ENCODE measurements at places on chromosomes 4 and X.

- no peak for DNase-seq
Observed at GRCh38 chr4:85522277-85522676, 47.3 kb downstream of the ARHGAP24 start.

DNA sequence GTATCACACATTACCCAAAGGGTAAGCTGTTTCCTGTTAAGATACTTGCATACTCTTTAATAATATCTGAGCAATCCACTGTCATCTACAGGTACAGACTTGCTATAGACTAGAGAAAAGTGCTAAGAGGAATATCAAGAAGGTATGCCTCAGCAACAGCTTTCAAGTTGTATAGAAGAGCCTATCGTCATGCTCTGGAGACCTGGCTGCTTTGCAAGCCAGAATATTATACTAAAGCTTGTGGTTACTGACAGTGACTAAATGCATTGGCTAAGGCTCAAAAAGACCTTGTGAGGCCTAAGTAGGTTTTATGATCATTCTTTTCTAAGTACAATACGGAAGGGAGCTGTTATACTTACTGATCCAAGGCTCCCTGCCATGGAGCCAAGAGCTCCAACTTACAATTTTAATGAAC, 11.3 kb downstream of the LAMP2 start:
- no peak for DNase-seq

GRCh38 chrX:149097786-149098185, 407.3 kb downstream of the IDS start:
- DNase-seq, result no peak

GRCh38 chr4:1166509-1167243, 5.7 kb downstream of the SPON2 start:
- no peak for DNase-seq

DNA sequence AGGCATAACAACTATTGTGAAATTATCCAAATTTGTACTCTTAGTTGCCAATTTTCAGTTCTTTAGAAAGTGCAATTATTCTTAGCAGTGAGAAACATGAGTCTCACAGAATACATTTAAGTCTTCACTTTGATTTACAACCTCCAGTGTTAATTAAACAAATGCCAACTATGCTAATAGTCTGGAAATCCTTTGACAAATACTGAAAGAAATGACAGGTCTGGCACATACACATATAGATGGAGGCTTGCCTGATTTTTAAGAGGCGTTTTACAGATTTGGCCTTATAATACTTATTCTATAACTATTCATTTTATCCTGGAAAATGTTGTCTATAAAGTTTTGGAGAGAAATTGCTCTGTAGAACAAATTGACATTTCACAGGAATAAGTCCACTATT, 320.1 kb downstream of the TRIML1 start:
- no peak for DNase-seq

DNA sequence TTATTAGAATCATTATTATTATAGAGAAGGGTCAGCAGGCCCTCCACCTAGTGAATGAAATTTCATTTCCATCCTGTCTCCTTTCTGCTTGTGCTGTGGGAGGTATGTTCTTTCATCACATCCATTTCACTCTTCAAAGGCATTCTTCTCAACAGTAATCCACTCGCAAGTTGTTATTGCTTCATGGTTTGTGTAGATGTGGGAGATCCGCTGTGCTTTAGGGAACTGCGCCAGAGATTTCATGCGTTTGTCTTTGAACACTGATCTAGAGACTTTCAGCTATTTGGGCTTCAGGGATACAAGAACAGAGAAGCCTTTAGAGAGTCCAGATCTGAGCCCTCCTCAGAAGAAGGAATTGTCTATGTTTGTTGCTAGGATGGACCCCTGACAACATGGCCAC, 53.5 kb upstream of the PUDP start:
- peak; percentile 49 for DNase-seq

DNA sequence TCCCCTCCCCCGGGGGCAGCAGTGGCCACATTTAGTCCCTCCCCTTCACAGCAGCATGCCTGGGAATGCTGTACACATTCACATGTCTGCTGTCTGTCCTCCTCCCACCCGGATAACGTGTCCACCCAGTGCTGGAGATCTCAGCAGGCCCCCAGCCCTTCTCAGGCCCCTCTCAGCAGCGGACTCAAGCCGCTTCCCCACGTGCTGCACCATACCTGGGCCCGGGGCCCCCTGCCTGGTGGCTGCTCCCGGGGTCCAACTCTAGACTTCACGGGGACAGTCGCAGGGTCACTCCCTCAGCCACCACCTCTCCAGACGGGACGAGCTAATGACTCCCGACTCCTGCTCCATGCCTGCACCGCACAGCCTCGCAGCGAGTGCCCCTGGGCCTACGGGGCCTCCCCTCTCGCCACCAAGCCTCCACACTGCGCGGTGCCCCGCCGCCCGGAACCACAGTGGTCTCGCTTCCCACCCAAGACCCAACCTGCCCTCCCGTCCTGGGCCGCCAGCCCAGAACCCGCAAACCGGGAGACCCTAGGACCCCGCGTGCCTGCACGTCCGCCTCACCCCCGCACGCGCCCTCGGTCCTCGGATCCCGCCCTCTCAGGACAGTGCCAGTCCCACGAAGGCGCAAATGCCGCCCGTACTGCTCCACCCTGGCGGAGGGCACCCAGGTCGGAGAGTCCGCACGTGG, 1.3 kb upstream of the PCGF3 start:
- DNase-seq, result no peak

DNA sequence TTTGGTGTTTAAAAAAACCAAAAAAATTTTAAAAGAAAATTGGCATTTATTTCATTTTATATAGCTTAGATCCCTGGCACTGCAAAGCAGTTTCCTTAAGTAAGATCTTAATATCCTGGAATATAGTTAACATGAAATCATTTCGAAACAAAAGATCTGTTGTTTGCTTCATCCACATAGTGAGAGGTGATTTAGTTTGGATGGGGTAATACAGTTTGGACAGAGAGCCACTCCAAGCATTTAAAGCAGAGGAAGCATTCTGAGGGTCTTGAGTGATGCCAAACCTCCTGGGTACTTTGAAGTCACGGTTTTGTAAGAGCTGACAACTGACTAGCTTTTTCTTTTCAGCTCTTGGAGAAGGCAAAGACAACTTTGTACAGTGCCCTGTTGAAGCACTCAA, 28.7 kb downstream of the NOCT start:
- DNase-seq, result no peak

- DNase-seq, result no peak
Observed at GRCh38 chr4:182367153-182367552, 124.0 kb downstream of the TENM3 start.

GRCh38 chrX:110056419-110056818, 53.5 kb downstream of the TMEM164 start:
- DNase-seq, result no peak

DNA sequence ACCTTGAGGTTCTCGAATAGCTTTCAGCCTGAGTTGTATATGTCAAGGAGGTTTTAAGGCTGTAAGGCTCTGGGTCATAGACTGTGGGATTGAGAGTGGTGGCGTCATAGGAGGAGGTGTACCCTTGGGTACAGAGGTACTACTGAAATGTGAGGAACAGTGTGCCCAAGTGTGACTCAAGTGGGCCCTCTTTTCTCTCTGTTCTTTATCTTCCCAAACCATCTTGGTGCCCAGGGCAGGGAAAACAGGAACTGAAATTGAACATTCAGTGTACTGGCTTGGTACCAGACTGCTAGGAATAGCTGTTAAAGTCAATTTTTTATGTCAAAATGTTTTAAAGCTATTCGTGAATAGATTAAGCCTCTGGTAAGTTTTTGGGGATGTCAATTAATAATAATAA, 136.2 kb upstream of the RPS6KA3 start:
- no peak for DNase-seq

DNA sequence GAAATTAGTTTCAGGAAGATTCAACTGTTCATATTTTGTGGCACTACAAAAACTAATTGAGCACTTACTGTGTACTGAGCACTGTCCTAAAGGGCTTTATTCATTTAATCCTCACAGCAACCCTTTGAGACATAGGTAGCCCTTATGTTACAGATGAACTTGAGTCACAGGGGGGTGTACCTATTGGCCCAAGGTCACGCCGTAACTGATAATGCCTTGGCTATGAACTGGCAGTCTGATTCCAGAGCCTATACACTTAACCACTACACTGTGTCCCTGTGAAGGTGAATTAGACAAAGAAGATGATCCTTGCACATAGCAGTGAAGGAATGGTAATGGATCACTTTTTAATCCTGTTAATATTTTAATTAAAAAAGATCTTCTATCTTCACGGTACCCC, 12.0 kb downstream of the TMEM165 start:
- DNase-seq, result no peak

- no peak for DNase-seq
Observed at GRCh38 chrX:10656214-10656613, 35.8 kb upstream of the MID1 start.

- DNase-seq, result no peak
Observed at GRCh38 chr4:66429276-66429675, 759.0 kb upstream of the EPHA5 start.

DNA sequence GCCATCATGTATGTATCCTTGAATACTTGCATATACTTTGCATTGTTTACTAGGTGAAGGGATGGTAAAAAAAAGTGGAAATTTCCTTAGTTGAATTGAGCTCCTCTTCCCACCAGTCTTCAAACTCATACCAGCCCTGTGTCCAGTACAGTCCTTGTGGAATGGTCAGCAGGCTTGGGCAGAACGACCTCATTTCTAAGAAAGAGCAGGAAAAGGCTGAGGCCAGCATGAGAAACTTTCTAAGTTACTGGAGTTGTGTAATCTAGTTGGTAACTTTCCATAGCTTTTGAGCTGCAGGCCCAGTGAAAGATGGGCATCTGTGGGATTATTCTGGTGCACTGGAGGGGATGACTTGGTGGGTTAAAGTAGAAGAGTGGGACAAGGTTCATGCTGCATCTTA, 87.6 kb downstream of the DCUN1D4 start:
- DNase-seq, result no peak

- DNase-seq, result no peak
Observed at GRCh38 chrX:7985568-7985967, 58.4 kb upstream of the PNPLA4 start.

DNA sequence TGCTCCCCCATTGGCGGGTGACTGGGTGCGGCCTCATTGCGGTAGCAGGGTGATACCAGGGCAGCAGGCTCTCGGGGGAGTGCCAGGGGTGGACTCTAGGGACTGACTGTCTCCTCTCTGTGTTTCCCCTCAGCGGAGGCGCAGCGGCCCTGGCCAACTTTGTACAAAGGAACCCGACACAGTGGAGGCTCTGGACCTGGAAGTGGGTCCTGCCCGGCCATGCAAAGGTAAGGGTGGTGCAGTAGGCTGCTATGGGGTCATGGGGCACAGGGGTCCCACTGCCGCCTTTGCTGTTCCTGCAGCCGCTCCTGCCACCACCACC, 16.3 kb downstream of the SULT1B1 start:
- DNase-seq, result no peak

DNA sequence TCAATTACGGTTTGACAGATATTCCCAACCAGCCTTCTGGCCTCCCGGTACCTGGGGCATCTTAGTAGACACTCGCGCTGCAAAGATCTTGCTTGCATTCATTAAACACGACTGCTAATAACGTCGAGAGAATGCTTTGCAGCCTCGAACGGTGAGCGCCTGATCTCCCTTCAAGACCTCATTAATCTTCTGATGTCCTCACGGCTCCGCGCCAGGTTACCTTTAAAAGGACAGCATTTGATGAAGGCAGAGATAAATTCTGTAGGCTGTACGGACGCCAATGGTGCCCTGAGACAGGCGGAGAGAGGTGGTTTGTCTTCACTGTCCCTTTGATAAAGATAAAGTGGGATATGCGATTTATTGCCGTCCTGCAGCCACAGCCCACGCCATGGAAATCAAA, 64.2 kb downstream of the SHOX start:
- DNase-seq, result no peak

GRCh38 chr4:30537456-30537855, 182.7 kb upstream of the PCDH7 start:
- peak; percentile 9 for DNase-seq

- DNase-seq, result no peak
Observed at GRCh38 chr4:20178902-20179576, 72.7 kb upstream of the SLIT2 start.

GRCh38 chrX:50747471-50747900, 66.5 kb downstream of the SHROOM4 start:
- peak; percentile 2 for DNase-seq

- DNase-seq, result no peak
Observed at GRCh38 chr4:101954351-101954750, 163.8 kb downstream of the BANK1 start.

DNA sequence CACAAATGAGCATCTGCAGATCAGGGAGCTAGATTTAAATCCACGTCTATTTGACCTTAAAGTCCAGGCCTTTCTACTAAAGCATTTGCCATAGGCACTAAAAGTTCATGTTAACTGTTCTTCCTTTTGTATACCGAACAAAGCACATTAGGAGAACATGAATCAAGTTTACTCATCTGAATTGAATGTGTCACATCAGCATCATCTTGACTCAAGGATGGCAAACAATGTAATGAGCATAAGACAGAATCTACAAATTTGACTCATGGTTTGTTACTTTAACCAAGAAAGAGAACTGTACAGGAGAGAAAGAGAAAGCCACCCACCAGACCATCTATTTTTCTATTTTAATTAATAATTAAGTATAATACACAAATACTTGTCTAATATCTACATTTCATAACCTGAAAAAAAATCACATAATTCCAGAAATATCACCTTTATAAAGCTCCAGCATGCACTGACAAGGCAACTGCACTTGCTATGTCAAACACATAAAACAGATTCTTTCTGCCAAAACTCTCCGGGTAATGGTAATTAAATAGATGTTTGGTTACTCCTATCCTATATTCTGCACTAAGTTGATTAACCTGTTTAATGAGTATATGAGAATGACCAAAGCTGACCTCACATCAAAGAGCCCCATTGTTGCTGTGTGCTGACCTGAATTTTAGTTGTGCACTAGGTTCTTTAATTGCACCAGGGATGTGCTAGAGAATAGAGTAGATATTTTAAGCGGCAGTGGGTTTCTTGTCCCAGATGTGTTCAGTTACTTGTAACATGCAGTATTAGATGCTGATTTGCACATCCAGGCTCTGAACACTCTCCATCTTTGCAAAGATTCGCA, 42.5 kb upstream of the LEF1 start:
- no peak for DNase-seq

GRCh38 chrX:54064564-54064963, 20.3 kb upstream of the PHF8 start:
- DNase-seq, result no peak

GRCh38 chr4:33626221-33626620, 2618.1 kb downstream of the ARAP2 start:
- no peak for DNase-seq

GRCh38 chr4:117847849-117848248, 186.4 kb upstream of the NDST3 start:
- DNase-seq, result no peak

DNA sequence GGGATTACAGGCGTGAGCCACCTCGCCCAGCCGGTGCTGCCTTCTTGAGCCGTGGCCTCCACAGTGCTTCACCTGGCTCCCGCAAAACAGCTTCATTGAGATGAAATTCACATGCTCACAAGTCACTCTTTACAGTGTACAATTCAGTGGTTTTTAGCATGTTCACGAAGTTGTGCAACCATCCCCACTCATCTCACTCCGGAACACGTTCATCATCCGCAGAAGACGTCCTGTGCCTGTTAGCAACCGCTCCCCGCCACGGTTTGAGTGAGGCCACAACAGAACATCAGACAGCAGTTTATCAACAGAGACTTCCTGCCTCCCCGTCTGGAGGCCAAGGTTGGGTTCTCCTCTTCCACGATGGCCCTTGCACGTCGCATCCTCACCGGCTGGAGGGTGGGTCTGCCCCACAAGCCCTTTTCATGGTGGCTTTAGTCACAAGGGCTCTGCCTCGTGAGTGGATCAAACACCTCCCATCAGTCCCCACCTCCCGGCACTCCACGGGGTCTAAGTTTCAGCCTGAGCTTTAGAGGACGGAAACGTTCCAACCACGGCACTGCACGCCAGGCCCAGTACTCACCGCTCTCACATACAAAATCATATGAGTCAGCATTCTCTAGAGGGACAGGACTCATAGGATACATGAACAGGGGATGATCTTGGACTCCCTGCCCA, 29.6 kb upstream of the SPON2 start:
- no peak for DNase-seq
